Osteocyte (in vitro differentiated cells): ENCODE measurements at places on chromosomes 1 and 21. TPM values are rescaled to one million over a fixed set of nuclear protein-coding genes. Genes with fewer than 3 reads are reported as not detected.

GRCh38 chr1:19348441-19349198 is 36.5 kb downstream of the SLC66A1 start:
- no peak for DNase-seq

DNA sequence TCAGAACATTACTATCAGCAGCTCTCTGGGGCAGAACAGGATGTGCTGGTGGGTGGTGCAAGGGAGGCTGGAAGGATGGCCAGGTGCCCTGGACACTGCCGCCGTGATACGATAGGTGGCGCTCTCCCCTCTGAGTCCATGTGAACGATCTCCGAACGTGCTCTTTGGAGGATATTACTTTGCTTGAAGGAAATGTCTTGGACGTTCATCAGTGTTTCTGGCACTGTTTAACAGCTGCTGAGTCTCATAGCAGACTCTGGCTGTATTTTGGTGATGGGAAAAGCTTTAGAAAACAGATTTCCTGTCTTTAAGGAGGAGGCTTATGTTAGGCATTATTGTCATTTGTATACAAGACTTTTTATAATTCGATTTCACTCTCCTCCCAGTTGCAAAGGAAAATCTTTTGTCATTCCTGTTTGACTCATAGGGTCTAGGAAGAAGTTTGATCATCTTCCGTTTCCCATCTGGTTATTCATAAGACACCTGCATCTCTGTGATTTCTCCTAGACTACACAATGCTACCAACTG is 386.2 kb upstream of the ADGRL2 start:
- DNase-seq: no peak

DNA sequence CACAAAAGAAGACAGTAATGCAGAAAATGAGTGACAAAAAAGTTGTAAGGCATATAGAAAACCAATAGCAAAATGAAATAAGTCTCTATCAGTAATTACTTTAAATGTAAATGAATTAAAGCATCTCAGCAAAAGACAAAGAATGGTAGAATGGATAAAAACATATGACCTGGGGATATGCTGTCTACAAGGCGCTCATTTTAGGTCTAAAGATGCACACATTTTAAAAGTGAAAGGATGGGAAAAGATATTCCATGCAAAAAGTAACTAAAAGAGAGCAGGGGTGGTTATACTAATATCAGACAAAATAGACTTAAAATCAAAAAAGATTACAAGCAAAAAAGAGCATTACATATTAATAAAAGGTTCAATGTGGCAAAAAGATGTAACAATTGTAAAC is 41.2 kb downstream of the SPATA6 start:
- DNase-seq: no peak

GRCh38 chr21:45250914-45251634 is 36.6 kb downstream of the POFUT2 start:
- DNase-seq: no peak

DNA sequence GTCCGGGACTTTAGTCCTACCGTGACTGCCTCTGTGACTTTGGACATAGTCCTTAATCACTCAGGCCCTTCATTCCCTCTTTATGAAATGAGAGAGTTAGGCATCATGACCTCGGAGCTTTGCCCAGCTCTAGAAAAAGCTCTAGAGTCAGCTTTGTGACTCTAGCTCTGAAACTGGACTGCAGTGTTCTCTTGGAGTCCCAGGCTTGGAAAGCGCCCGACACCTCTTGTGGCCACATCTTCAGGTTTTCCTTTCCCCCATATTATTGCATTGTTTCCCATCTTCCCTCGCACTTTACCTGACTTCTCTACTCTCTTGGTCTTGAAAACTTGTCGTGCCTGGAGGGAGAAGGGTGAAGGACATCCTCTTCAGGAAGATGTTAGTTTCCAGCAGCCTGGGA is 12.5 kb upstream of the AMIGO1 start:
- no peak for DNase-seq

GRCh38 chr1:170230323-170230722 is 84.6 kb downstream of the NTMT2 start:
- DNase-seq: no peak

GRCh38 chr1:210366767-210367166 is 38.1 kb downstream of the HHAT start:
- DNase-seq: peak; percentile 17

The CACNA1S gene
- total RNA-seq: not detected in 2 replicates

The AGO4 gene
- total RNA-seq: 10.1 and 14.6 TPM in 2 replicates

The FCER1G gene
- total RNA-seq: not detected in 2 replicates
